Kidney glomerular epithelial cell (primary cell): ENCODE measurements at places on chromosomes 7 and 10.

DNA sequence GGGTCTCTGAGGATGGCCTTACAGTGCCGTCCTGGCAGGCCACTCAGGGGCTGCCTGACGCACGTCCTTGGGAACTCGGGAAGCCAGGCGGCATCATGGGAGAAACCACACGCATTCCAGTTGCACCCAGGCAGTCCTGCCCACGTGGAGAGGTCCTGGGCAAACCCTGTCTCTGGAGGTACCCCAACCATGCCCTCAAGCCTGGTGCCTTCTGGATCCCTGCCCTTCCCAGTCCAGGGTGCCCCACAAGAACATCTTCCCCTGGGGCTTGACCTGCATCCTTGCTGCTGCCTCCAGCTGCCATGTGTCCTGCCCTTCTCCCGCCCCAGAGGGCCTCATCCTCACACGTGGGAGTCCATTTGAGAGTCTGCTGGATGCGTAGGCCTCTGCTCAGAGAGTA is 200.3 kb upstream of the PPP2R2D start:
- DNase-seq = no peak

DNA sequence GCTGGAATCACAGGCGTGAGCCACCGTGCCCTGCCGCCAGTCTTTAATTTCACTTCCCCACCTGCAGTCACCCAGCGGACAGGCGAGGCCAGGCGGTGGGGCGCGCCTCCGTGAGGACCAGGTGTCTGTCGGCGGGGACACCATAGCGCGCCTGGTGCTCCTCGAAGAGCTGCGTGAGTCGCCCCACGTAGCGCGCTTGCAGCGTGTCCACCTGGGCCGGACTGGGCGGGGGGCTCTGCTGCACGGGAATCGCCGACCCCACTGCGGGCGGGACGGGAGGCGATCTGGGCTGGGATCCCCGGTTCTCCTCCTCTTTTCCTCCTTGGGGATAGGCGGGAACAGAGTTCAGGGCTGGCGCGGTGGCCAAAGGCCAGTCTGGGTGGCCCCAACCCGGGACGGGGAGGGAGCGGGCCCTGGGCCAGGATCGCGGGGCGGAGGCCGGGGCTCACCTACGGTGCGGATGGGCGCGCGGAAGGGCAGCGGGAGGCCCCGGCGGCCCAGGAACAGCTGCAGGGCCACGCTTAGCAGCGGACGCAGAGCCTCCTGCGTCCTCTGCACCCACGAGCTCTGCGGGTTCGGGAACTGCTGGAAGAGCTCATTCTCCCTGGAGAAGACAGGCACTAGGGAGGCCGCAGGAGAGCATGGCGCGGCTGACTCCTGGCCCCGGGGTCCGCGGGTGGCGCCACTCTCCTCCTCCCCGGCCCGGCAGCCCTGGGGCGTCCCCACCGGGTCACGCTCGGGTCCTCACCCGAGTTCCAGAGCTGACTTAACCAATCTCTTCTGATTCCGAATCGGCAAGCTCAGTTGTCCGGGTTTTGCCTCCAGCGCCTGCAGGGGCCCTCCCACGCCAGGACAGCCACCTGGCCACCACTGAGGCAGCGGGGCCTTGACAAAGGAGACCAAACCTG is 1.1 kb upstream of the MOGAT3 start:
- DNase-seq = no peak

DNA sequence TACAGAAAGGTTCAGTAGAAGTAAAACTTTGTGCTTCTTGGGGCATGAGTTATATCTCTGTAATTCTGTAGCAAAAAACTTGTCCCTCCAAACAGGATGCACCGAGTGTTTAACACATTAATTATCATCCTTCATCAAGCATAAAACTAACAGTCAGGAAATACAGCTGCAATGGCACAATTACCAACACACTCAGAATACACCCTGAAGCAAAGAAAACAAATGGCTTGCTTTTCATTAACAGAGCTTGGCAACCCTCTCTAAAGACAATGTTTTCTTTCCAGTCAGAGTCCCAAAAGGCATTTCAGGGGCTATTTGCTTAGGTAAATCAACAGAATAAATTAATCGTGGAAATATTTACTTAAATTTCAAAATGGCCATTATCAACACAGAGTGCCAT is 107.7 kb downstream of the ICA1 start:
- DNase-seq = peak; percentile 33

- DNase-seq = no peak
These were observed 5.6 kb downstream of the STRA8 start for GRCh38 chr7:135239263-135239662.

DNA sequence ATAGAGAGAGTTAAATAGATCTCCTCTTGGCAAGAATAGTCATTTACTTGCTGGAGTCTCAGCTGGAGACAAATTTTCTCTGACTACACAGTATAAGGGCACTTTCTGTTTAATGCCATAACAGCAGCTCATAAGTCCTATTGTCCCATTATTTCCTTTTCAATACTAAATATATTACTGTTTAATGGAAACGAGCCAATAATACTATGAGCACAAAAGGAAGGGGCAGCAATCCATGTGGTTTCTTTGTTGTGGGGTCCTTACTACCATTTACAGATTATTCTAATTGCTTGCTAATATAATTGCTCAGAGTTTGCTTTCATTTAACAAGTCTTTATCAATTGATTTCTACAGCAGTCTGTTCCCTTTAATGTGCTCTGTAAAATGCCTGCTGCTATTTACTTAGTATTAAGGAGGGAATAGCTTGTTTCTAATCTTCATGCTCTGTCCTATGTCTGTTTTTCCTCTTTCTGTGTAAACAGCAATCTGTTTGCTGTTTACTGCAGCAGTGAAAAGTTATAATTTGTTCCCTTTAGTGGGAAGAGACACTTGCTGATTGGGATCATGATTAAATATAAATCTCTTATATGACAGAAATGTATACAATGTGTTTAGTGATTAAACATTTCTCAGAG is 296.2 kb upstream of the SMIM30 start:
- DNase-seq = no peak

- no peak for DNase-seq
These were observed 13.0 kb upstream of the ELN start for GRCh38 chr7:74014931-74015330.

GRCh38 chr10:132443983-132444876 is 47.2 kb downstream of the PWWP2B start:
- DNase-seq = no peak

- no peak for DNase-seq
These were observed 147.4 kb upstream of the AGR3 start for GRCh38 chr7:17029150-17029549.

DNA sequence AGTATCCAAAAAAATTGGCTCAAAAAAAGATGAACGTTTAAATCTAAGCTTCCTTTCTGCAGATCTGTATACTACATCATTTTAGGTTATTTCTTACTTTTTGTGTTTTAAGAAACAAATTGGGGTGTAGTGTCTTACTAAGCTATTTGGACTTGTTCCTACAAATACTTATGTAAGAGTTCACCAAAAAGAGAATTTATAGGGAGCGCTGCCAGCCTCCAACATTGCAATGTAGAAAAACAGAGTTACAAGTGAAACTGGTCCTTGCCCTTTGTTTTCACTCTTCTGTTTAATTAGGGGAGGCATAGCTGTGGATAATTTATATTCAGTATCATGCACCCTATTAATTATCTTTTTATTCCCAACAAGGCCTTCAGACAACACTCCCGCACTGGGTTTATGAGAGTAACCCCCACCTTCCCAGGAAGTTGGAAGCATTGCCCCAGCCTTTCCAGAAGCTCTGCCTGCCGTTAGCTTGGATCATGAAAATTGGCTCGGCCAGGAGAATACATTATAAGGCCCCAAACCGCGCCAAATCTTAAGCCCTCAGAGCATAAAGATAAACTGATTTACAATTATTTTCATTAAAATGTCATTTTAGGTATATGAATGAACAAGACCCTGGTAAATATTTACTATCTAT is 261.8 kb upstream of the KLF6 start:
- DNase-seq = no peak

DNA sequence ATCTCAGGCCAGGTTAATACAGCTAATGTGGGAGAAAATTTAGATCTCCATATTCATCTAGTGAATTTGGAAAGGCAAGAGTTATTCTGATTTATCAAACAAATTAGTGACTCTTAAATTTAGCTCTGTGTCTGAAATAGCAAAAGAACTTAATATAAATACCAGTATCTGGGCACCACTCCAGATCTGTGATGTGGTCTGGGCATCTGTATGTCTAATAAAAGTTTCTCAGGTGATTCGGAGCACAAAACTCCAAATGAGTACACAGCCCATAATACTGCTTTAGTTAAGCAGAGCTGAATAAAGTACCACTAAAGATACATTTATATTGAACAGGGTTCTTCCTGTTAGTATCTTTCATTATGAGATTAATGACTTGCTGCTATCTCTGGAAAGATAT is 261.4 kb downstream of the BAMBI start:
- DNase-seq = peak; percentile 17

DNA sequence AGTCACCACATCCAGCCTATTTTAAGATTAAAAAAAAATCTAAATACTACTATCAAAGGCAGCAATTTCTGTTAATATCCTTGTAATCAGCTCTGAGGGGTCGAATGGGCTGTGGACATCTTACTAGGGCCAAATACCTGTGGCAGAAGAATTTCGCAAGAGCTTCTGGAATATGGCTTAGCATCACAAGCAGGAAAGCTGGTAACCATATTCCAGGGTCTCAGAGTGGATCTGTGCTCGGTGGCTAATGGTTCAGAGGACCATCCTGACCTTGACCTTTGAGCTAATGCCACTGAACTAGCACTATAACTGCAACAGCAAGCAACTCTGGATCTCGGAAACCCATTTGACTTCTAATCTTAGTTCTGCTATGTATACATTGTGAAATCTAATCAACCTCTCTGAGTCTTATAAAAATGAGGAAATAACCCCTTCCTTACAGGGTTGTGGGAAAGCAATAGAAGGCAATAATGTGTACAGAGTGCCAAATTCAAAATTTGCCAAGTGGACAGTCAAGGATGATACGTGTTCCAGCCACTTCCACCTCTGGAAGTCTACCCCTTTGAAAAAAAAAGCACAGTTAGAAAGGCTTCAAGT is 65.5 kb downstream of the CYP26A1 start:
- no peak for DNase-seq

- DNase-seq = peak; percentile 54
These were observed 4.1 kb downstream of the IL6 start for GRCh38 chr7:22730921-22731654.

DNA sequence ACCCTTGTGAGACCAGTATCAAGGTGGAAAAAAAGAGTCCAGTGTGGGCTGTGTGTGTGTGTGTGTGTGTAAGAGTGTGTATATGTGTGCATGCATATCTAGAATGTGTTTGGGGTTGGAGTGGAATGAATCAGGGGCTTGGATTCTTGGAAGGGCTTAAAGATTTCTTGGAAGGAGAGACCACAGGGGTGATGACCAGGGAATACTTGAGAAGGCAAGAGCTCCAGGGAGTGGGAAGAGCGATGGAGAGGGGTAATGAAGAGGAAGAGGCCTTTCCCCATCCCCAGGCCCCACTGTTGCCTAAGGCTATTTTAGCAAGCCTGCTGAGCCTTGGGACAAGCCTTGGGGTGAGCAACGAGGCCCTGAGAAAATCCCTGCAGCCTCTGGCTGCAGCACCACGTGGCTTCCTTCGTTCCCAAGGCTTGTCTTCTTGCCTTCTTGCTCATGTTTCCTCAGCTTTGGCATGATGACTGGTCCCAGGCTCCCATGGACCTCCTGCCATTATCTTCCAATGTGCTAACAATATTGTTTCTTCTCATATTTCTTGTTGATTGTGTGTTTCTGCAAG is 663.4 kb downstream of the INHBA start:
- DNase-seq = no peak

DNA sequence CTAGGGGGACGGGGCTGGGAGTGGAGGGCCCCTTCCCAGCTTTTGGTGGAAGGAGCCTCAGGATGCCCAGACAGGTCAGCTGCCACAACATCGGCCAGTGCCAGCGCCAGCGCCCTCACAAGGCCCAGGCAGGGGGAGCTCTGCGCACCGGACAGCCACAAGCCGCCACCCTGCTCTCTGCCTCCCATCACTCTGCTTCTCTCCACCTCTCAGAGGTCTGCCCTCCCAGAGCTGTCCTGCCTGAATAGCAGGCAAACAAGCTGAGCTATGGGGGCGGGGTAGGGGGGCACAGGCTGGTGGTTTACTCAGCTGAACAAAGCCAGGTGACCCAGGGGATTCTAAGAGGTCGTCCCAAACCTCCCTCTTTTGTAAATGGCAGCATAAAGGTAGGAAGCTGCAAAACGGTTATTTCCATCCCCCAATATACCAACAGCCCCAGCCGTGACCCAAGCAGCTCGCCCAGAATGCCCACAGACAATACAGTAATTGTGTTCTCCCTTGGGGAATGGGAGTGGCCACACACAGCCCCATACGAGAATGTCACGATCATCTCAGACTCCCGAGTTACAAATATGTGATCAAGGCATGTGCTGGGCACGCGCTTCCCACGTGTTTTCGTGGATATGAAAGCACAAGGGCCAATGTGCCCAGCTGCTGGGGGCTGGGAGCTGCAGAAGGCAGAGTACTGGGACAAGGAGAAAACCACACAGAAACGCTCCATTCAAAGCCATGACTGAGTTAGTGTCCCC is 19.7 kb downstream of the FAM53B start:
- no peak for DNase-seq

DNA sequence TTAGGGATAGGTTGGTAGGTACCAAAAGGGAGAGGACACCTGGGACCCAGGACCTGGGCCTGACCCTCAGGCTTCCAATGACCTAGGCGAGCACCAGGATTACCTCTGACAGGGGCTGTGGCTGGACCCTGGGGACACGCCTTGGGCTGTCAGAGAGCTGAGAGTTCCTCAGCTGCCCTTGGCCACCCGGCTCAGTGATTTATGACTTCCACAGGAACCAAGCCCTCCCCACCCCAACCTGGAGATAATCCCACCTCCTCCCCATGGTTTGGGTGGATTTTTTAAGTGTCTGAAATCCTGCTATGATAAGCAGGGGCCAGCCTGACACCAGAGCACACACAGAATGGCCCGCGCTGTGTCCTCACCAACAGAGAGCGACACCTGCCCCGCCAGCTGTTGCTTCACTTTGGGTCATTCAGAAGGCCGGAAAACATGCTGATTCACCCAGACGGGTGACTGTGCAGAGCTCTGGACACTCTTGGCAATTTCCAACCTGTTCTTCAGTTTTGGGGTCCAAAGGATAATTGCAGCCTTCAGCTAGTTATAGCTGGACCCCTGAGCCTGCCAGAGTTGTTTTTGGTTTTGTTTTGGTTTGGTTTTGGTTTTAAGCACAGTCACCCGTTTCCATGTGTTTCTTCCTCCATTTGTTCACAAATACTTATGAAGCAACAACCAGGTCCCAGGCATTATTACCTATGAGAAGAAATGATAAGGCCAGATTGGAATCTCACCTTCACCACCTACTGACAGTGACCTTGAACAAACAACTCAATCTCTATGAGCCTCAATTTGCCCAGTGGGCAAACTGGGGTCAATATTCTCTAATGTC is 78.2 kb downstream of the RAB11FIP2 start:
- DNase-seq = no peak

- no peak for DNase-seq
These were observed 97.6 kb upstream of the GSDME start for GRCh38 chr7:24854866-24855265.

DNA sequence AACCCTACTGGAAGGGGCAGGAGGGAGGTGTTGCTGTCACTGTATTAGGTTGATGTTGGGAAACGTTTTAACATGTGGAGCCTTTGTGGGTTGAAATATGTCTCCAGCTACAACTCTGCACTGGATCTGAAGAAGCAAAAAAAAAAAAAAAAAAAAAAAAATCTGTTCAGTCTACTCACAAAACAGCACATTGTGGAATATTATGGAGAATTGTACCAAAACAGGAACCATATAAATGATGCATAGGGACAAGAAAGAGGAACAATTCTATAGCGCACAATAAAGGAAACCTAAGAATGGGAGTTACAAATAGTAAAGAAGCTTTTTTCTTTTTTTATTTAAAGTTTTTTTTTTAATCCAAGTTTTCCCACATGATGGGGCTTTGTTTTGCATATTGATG is 63.8 kb downstream of the CCSER2 start:
- DNase-seq = no peak

- DNase-seq = no peak
These were observed 153.6 kb downstream of the TYW1B start for GRCh38 chr7:72674394-72674793.
